ENCODE measurements at places on chromosomes 13 and 19. TPM values are rescaled to one million over a fixed set of nuclear protein-coding genes. Genes with fewer than 3 reads are reported as not detected.

Gene ZNF835
- 0.36 TPM for total RNA-seq

Gene CYP2F1
- not detected for total RNA-seq

Gene POU2F2
- 0.73 TPM for total RNA-seq

Gene KLK2
- total RNA-seq = not detected

Gene ERICH4
- total RNA-seq = not detected

Gene MATK
- 1.7 TPM for total RNA-seq

Gene GARIN5A
- not detected for total RNA-seq

Gene CFAP97D2
- not detected for total RNA-seq

Gene ATP12A
- total RNA-seq = not detected

Gene NOTCH3
- total RNA-seq = 2.0 TPM

Gene OVOL3
- not detected for total RNA-seq

Gene ZIC2
- total RNA-seq = not detected

Gene KLF2
- total RNA-seq = under 0.01 TPM

Gene SCN1B
- 2.3 TPM for total RNA-seq

Gene PEAK3
- not detected for total RNA-seq

Gene MRPS12
- total RNA-seq = 76.3 TPM

Gene ANO8
- total RNA-seq = 4.4 TPM

Gene RPS15
- 550 TPM for total RNA-seq

Data from melanocyte of skin (primary cell).